ENCODE measurements at places on chromosomes 11 and 22. TPM values are rescaled to one million over a fixed set of nuclear protein-coding genes. Genes with fewer than 3 reads are reported as not detected.

Gene GPR152
- not detected for total RNA-seq

GRCh38 chr11:921921-922678 lies 3.6 kb upstream of the AP2A2 start:
- no peak for DNase-seq

GRCh38 chr11:103960108-103960507 lies 76.3 kb upstream of the DDI1 start:
- DNase-seq = no peak

Gene APIP
- 24.2 TPM for total RNA-seq

DNA sequence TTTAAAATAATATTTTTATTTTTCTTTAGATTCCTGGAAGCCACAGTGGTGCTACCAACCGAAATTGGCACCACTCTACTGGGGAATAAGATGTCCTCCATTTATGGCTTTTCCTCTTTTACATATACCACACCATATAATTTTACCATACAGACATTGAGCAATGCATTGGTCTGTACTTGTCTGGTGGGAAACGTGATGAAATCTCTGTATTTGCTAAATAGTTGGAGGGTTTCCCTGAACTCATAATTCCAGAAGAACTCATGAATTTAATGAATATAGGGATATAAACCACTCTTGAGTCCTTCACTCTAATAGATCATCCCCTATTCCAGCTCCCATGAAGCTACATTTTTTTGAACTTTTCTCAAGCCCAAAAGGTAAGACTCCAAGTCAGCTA lies 28.0 kb upstream of the MMP13 start:
- DNase-seq = no peak

- no peak for DNase-seq
Measured at GRCh38 chr22:39300186-39300830, 19.1 kb downstream of the RPL3 start.

GRCh38 chr11:115050756-115051155 lies 372.4 kb downstream of the NXPE2 start:
- no peak for DNase-seq

- no peak for DNase-seq
Measured at GRCh38 chr22:40728731-40729189, 49.5 kb downstream of the MCHR1 start.

GRCh38 chr22:28986366-28986765 lies 75.3 kb downstream of the C22orf31 start:
- DNase-seq = no peak

- no peak for DNase-seq
Measured at GRCh38 chr22:29348956-29349355, 33.5 kb upstream of the RASL10A start.

DNA sequence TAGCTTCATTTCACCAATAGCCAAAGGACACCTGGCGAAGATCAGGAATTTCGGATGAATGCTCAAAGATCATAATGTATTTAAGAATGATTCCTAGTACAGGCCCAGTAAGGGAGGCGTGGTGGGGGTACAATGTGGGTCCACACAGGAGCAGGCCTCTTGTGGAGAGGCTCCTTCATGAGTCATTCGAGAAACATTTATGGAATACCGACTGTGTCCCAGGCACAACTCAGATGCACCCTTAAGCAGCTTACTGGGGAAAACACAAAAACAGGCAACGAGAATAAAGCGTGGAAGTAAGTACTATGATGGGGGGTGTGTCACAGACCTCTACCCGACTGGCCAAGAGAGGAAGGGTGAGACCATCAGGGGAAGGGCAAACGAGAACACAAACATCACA lies 44.5 kb downstream of the SMCO4 start:
- no peak for DNase-seq

DNA sequence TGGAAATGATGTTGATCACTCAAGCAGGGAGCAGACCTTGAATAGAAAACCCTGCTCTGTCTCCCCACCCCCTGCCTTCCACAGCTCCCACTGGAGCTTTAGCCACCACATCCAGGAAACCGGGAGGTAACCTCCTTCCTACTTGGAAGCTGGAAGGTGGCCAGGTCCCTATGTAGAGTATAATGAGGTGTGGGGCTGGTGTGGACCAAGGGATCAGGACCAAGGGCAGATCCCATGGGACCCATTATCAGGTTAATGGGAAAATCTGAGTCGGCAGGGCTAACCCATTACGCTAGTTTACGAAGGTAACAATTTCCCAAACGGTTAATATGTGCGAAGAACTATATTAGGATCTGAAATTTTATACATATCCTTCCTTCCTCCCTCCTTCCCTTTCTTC lies 321.9 kb downstream of the MIAT start:
- no peak for DNase-seq

GRCh38 chr11:114215871-114216795 lies 80.1 kb upstream of the NNMT start:
- DNase-seq = no peak

Gene MUC5AC
- total RNA-seq = not detected

Gene TEX54
- total RNA-seq = not detected

All from spinal cord (tissue), 10 donors.